ENCODE measurements at places on chromosomes 11 and 22. TPM values are rescaled to one million over a fixed set of nuclear protein-coding genes. Genes with fewer than 3 reads are reported as not detected.

Gene GLYAT
- total RNA-seq: 55.4 TPM

Gene KCNQ1OT1
- 21.9 TPM for total RNA-seq

Gene SCUBE1
- total RNA-seq: 3.6 TPM

Gene CWF19L2
- total RNA-seq: 34.7 TPM

DNA sequence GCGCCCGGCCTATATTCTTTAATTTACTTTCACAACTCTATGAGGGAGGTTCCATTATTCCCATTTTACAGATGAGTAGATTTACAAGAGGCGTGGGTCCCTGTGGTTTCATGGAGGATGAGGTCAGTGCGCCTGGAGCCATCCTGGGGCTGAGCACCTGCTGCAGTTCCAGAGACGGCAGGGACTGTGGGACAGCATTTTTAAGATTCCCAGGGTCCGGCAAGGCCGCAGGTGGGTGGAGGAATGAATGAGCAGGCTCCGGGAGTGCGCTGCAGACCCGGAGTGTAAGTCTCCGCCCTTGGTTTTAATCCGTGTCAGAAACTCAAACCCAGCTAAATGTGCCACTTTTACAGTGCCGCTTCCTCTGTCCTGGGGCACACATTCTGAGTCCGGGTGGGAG, 4.1 kb upstream of the CHRM1 start:
- DNase-seq: no peak

DNA sequence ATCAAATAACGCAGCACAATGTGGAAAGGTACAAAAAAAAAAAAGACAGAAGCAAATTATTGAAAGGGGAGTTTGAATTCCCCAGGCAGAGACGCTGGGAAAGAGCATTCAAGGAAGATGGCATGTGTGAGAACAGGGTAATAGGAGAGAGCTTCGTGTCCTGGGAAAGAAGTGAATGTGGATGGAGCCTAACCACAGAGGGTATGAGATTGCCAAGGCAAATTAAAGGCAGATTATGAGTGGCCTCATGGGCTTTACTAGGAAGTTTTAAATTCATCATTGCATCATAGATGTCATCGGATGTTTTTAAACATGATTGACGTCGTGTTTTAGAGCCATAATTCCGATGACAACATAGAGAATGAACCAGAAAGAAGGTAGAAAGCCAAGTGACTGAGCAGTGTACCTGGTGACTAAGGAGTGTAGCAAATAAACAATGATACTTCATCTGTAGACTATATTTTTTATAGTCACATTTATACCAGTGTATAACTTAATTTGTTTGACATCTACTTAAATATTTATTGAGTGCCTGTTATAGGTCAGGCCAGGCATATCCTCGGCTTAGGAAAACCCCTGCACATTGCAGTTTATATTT, 151.4 kb downstream of the MSANTD4 start:
- DNase-seq: no peak

- DNase-seq: no peak
Observed at GRCh38 chr22:32207971-32208480, 3.2 kb upstream of the RFPL2 start.

Measured in umbilical cord (tissue), 2 donors.